ENCODE measurements at places on chromosomes 2 and 18.

DNA sequence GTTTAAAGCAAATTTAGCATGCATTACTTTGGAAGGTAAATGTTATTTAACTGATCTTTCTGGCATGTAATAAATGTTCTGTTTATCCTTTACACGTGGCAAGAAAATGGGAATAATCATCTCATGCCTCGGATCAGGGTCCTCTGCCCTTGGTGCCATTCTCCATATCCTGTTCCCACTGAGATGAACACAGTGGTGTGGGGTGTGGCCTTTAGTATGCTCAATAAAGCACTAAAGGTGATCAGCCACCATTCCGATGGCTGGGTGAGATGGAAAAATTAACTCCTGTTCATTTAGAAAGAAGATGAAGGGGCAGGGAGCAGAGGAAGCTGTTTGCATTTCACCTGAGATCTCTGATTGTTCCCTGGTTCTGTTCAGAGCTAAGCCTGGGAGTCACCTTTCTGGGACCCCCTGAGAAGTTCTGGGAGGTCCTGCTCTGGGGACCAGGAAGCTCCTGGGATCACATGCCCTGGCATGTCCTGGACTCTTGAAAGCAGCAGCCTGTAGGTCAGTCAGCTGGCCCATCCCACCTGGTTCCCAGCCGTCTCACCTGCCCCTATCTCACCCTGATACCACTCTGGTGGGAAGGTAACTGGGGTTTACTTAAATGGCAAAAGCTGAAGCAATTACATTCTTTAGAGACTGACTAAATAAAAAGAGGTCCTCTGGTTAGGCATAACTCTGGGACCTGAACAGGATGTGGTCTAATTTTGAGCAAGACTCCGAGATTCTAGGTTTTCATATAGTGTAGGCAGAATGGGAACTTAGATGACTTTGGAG, 288.9 kb upstream of the EPAS1 start:
- no peak for DNase-seq

- DNase-seq = no peak
Observed at GRCh38 chr2:237854295-237854694, 5.1 kb upstream of the RAMP1 start.

DNA sequence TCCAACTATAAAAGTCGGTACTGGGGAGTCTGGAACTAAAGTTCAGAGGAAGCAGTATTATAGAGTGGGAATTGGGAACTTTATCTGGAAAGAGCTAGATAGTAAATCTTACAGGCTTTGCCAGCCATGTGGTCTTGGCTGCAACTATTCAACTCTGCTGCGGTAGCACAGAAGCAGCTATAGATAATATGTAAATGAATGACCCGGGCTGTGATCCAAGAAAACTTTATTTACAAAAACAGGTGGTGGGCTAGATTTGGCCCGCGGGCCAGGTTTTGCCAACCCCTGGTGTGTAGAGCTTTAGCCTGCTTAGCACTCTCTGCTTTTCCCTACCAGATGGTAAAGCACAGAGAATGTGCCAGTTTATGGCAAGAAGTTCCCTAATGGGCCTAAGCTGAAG, 70.8 kb downstream of the TNP1 start:
- DNase-seq = no peak

GRCh38 chr18:11587432-11587831, 22.0 kb upstream of the SLC35G4 start:
- no peak for DNase-seq

GRCh38 chr2:102166189-102166845, 20.5 kb upstream of the IL1RL2 start:
- no peak for DNase-seq

GRCh38 chr2:226215902-226216503, 583.6 kb downstream of the IRS1 start:
- DNase-seq = peak; percentile 61

DNA sequence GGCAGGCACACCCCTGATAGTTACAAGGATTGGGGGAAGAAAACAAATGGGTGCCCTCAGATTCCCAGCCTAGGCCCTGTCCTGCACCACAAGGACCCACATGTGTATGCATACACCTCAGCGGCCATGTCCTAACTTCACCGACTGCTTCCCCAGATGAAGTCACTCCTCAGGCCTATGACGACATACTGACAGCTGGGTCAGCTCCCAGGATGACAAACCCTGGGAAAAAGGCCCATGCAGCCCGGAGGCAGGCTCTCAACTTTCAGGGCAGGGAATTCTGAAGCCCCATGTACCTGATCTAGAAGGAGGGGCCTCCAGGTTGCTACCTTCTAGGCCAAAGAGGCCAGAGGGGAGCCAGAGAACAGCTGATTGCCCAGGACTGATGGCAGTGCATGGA, 11.0 kb upstream of the PLEKHM3 start:
- no peak for DNase-seq

GRCh38 chr18:54551590-54551989, 39.5 kb upstream of the DYNAP start:
- no peak for DNase-seq

All from GM12865 (cell line).